ENCODE measurements at places on chromosomes 5 and 9.

DNA sequence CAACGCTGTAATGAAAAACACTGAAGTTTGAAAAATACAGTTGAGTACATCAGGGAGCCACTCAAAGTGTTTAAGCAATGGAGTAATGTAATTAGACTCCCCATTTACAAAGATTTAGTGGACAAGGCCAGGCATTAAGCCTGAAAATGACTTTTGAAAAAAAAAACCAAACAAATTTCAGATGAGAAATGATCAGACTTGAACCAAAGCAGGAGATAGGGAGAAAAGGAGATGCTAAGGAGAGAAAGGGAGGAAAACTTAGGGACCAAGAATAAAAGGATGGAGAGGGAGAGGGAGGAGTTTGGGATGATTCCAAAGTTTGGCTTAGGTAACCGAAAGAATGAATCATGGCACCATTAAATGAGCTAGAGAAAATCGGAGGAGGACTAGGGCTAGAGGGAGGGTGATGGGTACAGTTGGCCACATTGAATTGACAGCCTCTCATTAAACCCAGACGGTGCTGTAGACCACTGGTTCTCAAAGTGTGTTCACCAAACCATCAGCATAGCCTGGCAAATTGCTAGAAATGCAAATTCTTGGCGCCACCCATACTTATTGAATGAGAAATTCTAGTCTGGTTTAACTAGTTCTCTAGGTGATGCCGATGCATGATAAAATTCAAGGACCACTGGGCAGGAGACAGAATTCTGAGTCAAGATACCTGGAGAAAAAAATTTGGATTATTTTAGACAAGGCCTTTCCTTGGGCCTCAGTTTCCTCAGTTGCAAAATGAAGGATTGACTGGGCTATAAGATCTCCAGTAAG, 6.2 kb upstream of the CPEB4 start:
- DNase-seq = no peak

DNA sequence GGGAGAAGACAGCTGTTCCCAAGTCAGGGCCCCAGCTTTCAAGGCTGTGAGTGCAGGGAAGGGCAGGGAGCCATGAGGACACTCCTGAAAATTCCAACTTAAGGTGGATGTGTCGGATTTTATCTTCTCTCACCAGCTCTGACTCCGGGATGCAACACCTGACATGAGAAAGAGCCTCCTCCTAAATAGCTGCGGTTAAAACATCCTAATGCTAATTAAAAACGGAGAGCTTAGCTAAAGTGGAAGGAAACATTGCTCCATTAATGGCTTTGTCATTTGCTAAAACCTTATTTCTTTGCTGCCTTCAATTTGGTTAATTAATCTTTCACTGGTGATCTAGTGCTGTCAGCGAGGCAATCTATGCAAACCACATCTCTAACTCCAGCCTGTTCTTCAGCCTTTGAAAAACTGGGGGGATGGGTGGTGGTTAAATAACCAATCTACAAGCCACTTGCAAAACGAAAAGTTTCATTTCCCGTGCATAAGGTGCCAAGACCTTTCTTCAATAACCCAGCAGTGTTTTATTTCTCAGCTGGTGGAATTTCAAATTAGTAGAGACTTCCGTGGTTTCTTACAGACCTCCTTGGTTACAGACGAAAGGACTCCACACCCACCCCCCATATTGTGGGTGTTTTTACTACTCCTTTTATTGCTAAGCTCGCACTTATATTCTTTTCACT, 379.6 kb downstream of the MLLT3 start:
- DNase-seq = no peak

DNA sequence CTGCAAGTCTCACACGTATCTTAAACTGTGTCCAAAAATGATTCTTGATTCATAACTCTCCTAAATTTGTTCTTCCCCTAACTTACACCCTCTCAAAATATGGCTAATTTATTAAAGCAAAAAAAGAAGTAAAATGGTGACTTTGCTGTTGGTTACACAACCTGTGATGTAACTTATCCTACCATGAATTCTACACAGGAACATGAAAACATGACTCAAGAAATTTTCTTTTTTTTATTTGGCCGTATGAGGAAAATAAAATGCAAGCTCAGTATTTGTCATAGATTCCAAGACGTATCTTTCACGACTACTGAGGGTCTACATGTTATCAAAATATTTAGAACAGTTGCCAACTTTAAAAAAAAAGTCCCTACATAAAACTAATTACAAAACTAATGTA, 9.2 kb downstream of the LIFR start:
- DNase-seq = no peak

DNA sequence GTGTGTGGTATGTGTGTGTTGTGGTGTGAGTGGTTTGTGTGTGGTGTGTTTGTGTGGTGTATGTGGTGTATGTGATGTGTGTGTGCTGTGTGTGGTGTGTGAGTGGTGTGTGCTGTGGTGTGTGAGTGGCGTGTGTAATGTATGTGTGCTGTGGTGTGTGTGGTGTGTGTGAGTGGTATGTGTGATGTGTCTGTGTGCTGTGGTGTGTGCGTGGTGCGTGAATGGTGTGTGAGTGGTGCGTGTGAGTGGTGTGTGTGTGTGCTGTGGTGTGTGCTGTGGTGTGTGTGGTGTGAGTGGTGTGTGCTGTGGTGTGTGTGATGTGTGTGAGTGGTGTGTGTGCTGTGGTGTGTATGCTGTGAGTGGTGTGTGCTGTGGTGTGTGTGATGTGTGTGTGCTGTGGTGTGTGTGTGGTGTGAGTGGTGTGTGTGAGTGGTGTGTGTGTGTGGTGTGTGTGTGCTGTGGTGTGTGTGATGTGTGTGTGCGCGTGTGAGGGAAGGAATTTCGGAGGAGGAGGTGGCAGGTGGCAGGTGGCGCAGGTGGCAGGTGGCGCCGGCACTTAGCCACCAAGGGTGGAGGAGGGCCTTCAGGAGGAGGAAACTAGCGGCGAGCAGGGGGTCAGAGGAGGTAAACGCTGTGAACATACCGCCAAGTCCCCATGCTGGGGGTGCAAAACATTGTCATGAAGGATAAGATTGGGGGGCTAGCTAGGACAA, 191.8 kb downstream of the MELK start:
- DNase-seq = no peak

- DNase-seq = no peak
These were observed 31.7 kb downstream of the GPR21 start for GRCh38 chr9:123065196-123065595.

DNA sequence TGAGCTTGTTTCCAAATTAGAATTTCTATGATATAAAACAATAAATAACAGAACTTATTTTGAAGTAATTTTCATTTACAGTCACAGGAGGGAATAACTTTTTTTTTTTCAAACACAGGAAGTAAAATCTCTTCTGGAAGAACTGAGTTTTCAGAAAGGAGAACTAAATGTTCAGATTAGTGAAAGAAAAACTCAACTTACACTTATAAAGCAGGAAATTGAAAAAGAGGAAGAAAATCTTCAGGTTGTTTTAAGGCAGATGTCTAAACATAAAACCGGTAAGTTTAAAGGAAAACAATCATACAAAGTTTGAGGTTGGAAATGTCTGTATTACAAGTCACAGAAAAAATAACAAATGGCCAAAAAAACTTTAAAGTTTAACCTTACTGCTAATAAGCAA, 41.6 kb downstream of the RAB14 start:
- DNase-seq = no peak

Data from suppressor macrophage (primary cell).